ENCODE measurements at places on chromosomes 2 and 18. TPM values are rescaled to one million over a fixed set of nuclear protein-coding genes. Genes with fewer than 3 reads are reported as not detected.

DNA sequence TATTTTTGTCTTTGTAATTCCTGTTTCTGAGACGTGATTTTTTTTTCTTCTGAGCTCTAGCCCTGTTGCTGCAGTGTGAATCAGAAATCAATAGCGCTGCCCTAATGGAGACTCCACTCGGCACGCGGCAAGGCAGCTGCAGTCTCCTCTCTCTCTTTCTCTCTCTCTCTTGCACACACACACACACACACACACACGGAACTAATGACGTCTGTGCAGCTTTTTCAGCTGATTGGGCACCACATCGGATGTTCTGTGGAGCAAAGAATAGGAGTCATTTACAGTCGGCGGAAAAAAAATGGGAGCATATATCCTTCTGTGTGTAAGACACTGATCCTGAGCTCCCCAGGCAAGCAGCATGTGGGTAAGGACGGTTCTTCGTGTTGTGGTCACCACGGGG, 2.0 kb upstream of the MYT1L start:
- DNase-seq: no peak

DNA sequence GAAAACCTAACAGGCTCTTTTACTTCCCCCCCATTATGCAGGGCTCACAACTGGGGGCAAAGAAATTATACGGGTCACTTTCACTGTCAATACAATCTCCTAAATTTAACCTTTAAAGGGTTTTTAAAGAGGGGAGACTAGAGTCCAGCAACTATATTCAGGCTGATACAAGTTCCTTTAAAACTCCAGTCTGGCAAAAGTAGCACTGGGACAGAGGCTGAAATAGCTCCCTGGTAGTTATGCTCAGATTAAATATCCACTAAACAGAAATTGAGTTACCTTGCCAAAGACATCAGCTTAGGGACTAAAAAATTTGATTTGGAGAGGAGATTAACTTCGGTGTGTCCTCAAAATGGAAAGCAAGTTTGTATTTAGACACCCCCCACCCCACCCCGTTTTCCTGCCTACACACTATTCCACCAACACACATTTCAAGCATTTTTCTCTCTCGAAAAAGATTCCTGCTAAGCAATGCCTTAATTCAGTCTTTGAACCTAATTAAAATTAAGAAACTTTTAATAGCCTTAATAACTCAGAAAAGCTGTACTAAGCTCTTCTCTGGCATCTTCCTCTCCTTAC, 127.2 kb downstream of the OSBPL1A start:
- DNase-seq: no peak

DNA sequence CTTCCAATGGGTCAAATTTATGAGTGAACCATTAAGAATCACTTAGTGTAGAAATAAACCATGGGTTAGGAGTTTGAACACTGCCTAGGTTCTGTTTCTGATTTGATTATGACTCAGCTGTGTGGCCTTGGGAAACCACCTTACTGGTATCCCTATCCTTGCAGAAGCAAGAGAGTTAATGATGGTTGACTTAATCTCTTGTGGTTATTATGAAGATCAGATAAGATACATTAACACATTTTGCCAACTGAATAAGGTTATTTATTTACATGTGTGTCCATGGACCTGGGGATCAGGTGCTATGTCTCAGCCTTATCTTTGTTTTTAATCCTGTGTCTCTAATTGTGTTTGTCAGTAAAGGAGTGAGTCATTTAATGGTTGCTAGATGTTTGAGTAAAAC, 5.4 kb upstream of the KCNJ13 start:
- no peak for DNase-seq

DNA sequence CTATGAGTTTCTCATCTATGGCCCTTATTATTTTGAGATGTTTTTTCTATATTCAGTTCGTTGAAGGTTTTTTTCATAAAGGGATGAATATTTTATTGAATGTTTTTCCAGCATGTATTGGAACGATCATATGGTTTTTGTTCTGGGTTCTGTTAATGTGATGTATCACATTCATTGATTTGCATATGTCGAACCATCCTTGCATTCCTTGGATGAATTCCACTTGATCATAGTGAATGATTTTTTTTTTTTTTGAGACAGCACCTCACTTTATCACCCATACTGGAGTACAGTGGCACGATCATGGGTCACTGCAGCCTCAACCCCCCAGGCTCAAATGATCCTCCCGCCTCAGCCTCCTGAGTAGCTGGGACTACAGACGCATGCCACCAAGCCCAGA, 5.5 kb upstream of the NEMP2 start:
- DNase-seq: no peak

- DNase-seq: no peak
Measured at GRCh38 chr2:147483911-147484310, 360.9 kb upstream of the ACVR2A start.

The AQP12A gene
- total RNA-seq: not detected

The GALNT3 gene
- 0.59 TPM for total RNA-seq

DNA sequence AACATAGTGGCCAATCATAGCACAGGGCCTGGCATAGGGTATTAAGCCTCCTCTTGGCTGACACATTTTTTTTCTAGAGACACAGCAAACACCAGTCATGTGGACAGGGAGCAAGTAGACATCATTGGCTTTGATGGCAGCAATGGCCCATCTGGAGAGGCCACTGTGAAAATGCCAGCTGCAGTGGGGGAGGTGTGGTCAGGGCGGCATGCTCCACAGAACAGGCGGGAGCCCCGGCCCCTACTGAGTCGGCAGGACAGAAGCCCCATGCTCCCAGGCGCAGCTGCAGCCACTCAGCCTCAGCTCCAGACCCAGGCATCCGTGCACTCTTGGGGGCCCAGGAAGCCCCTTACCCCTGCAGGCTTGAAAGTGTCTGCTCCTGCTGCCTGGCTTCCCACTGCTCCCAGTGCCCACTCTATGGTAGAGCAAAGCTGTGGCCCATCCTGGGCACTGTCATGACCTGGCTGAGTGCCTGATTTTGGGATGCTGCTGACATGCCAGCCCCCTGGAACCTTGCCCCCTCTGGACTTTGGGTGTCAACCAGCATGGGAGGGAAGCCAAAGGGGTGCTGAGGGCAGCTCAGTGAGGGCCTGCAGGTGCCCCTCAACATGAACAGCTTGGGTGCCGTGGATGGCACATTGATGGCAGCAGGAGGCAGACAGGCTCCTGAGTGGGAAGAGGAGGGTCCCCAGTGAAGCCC, 23.3 kb upstream of the UBE2F start:
- no peak for DNase-seq

GRCh38 chr2:26579025-26579722, 62.0 kb downstream of the CIB4 start:
- no peak for DNase-seq

The TEKT4 gene
- not detected for total RNA-seq

DNA sequence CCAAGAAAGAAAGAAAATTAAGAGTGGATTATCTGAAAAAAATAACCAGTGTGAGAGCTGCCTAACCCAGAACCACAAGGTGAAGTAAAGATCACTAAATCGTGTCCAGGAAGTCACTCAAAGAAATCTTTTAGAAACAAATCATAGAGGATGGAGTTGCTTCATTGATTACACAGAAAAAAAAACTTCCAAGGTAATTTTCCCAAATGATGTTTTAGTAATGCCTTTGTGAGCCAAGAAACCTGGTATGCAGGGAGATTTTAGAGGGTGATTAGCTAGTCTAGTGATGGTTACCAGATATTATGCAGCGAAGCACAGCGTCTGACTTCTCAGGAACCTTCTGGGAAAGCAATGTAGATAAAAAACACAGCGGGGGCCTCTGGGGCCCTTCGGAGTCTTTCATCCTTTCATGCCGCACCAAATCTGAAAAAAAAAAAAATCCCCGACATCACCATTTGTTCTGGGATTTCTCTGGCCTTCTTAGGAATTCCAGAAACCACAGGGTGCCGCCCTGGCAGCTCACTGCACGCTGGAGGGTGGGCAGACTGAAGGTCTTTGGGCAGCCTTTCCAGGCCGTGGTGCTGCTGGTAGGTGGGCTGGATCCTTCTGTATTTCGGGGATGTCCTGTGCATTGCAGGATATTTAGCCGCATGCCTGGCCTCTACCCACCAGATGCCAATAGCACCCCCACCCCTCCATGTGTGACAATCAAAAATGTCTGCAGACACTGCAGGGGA, 17.3 kb downstream of the ALPK2 start:
- DNase-seq: no peak

- no peak for DNase-seq
Measured at GRCh38 chr2:29164091-29164846, 49.1 kb downstream of the CLIP4 start.

The DPP10 gene
- not detected for total RNA-seq

DNA sequence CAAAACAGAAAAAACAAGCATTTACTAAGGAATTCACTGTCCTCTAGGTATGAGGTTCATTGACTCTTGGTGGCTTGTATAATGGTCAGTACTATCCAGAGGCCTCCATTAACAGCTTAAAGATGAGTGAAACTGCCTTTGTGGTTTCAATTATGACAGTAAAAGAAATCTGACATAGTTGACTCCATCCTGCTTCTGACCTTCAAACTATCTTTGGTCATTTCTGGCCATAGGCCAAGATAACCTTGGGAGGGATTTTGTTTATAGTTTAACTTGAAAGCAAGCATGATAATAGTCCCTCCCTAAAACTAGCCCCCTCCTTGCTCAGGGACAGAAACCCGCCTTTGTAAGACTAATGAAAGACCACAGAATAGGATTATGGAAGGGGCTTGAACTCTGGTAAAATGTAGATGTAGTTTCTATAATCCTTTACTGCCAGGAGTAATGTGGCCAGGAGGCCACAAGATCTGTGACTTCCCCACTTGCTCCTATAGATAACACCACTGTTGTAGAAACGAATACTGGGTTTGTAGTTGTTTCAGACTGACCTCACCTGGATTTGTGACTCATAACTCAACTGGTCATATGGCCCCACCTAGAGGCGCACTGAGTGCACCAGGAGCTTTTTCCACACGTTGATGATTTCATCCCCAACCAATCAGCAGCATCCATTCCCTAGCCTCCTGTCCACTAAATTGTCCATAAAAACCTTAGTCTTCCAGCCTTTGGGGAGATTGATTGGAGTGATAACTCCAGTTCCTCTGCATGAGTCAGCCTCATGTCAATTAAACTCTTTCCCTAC, 8.6 kb upstream of the PLEKHM3 start:
- DNase-seq: no peak

All from right cardiac atrium (tissue), 5 donors.